Central memory CD4-positive, alpha-beta T cell (primary cell): ENCODE measurements at places on chromosomes 2 and 18.

- DNase-seq = no peak
These were observed 61.9 kb downstream of the LHCGR start for GRCh38 chr2:48693645-48694044.

GRCh38 chr18:32460171-32460731 lies 10.4 kb downstream of the GAREM1 start:
- DNase-seq = no peak

- peak; percentile 87 for DNase-seq
These were observed 7.9 kb downstream of the ARL4C start for GRCh38 chr2:234488913-234489451.

DNA sequence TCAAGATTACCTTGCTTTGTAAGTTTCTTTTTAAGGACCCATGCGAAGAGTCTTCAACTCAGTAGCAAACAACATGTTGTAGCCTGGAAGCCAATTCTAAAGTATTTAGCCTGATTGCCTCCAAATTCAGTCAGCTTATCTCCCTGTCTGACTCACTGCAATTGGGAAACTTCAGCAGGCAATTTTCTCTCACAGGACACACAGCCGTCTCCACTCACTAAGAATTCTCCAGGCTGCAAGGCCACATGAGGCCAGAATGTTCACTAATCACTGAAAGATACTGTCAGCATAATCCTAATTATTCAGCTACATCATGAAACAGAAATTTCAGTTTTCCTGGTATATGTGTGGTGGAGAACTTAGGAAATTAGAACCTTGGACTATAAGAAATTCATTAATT lies 78.1 kb upstream of the PDE1A start:
- DNase-seq = no peak

DNA sequence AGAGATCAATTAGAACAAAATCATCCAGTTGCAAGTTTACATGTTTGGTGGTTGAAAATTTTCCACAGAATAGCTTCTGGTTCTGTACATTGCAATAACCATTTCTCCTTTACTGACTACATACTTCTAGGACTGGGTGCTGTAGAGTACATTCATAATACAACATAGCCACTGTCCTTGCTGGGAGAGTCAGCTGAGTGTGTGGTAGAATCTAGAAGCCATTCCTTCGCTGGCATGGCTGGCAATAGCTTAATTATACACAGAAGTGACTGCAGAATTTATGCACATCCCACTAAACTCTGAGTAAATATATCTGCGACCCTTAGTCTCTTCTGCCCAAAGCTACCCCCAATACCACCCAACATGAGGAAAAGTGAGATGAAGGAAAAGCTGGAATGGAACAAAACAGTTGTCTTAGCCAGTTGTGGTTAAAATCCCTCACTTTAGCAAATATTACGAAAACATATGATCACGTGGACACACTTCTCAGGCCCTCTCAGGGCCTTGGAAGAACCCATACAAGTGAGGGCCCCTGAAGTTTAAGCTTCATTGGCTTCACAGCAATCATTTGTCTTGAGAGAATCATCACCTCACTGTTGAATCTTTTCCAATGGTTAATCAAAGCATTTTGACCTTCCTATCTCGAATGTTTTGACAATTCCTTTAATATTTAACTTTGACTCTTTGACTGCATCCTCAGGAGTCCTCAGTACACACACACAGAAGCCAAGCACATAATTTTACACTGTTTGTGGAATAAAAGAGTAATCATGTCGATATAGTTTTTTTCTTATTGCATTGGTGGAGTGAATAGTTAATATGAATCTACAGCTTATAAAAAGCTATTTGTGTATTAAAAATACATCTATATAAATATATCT lies 225.1 kb downstream of the ZNF385B start:
- no peak for DNase-seq

GRCh38 chr2:171260471-171261424 lies 100.1 kb upstream of the TLK1 start:
- DNase-seq = no peak
